Dermis blood vessel endothelial cell (primary cell): ENCODE measurements at places on chromosomes 6 and 20. TPM values are rescaled to one million over a fixed set of nuclear protein-coding genes. Genes with fewer than 3 reads are reported as not detected.

DNA sequence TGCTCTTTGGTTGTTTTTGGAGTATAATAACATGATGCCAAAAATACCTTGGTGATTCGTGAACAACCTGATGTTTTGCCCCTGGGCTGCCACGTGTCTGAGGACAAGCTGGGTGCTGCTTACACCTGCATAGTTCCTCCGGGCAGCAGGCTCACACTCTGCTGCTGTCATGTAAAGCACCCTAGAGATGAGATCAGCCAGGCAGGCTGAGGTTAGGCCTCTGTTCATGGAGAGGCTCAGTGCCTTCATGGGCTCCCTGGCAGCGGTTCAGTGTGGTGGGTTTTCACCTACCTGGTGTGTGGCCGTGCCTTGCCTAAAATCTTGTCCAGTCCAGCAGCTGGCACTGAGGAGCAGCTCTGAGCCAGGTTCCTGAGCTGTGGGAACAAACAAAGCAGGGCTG, 60.1 kb upstream of the TAGAP start:
- DNase-seq = no peak

The TXLNB gene
- 0.68 and 0.74 TPM in 2 replicates for total RNA-seq

GRCh38 chr6:25138233-25138933, 140.8 kb upstream of the CARMIL1 start:
- peak; percentile 82 for DNase-seq

The LY6G6F gene
- total RNA-seq = not detected in 2 replicates

DNA sequence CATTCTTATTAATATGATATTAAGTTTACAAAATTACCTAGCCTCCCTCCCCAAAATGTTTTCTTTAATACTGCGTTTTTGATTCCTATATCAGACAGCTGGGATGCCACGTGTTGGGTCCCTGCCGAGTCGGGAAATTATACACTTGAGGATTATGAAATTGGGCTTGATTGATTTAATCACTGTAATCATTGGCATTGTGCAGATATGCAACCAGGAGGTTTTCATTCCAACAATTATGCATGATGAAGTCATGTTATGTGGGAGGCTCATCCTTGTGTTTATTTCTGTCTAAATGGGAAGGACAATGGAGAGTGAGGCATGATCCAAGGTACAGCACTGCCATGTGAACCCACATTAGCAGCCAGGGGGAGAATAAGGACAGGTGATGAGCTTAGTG, 30.6 kb upstream of the RIPOR2 start:
- DNase-seq = no peak

DNA sequence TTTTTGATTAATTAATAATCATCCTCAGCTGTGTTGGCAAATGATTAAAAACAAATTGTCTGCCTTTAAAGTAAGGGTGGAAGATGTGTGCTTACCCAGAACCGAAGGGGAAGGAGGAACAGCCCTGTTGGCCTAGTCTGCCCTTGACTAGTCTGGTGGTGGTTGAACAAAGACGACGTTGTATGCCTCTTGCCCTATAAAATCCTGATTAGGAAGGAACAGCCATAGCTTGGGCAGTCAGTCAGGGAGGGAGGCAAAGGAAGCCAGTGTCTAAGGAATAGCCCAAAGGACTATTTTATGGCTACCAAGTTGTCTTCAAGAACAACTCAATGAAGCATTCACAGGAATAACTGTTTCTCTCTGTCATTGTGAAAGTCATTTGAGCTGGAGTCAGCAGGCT, 70.7 kb downstream of the PRDM1 start:
- DNase-seq = no peak

- DNase-seq = no peak
Observed at GRCh38 chr6:4587171-4587570, 189.0 kb upstream of the CDYL start.

- DNase-seq = no peak
Observed at GRCh38 chr6:167690931-167691330, 135.8 kb upstream of the AFDN start.

- no peak for DNase-seq
Observed at GRCh38 chr6:43724354-43724753, 36.8 kb upstream of the MRPS18A start.

DNA sequence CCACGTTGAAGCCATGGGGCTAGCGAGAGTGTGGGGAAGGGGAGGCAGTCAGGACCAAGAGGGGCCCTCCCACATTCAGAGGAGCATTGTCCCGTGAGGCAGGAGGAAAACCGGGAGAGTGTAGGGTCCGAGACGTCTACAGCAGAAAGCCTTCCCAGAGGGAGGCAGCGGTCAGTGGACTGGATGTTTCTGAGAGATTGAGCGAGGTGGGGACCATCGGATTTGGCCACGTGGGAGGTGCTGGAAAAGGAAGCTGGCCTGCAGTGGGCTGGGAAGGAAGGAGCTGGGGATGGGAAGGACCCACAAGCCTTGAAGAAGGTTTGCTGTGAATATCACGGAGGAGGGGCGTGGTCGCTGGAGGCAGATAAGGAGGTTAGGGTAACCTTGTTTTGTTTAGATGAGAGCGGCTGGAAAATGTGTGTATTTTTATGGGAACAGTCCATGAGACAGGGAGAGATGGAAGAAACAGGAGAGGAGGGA, 119.0 kb upstream of the RNF24 start:
- no peak for DNase-seq

DNA sequence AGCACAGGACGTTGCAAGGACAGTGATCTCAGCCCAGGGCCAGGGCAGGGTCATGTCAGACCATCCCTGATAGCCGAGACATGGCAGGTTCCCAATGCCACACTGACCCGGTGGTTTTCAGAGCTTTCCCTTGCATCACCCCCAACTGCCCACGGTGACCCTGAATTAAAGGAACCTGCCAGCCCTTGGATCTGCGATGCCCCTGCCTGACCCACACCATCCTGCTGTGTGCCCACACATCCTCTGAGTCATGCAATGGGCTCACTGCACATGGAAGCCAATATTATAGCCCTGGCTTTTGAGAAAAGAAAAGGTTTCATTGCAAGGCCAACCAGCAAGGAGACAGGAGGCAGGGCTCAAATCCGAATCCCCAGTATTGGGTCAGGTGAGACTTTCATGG, 132.6 kb upstream of the CST7 start:
- DNase-seq = no peak

GRCh38 chr20:64104667-64105451, 2.5 kb downstream of the NPBWR2 start:
- no peak for DNase-seq

The EFHC1 gene
- total RNA-seq = 9.9 and 11.3 TPM in 2 replicates

DNA sequence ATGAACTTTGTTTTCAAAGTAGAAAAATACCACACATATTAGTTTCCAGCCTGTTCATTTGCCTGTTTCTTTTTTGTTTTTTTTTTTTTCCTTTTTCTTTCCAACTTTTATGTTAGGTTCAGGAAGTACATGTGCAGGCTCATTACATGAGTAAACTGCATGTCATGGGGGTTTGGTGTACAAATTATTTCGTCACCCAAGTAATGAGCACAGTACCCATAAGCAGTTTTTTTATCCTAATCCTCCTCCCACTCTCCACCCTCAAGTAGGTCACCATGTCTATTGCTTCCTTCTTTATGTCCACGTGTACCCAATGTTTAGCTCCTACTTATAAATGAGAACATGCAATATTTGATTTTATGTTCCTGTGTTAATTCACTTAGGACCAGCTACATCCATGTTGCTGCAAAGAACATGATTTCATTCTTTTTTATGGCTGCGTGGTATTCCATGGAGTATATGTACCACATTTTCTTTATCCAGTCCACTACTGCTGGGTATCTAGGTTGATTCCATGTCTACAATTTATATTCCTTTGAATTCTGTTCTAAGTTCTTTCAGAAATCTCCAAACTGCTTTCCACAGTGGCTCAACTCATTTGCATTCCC, 31.8 kb downstream of the SNX14 start:
- no peak for DNase-seq

GRCh38 chr20:22801528-22801927, 217.2 kb upstream of the FOXA2 start:
- no peak for DNase-seq

DNA sequence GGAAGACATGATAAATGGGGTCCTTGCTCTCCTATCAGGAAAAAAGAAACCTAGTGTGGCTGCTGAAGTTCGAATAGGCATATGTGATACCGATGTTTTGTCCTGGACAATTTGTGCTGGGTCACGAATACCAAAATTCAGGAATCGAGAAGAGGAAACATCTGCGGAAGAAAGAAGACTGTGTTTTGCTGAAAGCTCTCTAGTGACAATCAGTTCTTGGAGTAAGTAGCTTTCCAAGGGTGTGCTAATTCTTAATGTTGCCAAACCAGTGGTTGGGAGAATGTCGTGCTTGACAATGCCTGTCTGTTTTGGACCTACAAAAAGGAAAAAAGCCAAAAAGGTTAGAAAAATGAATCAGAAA, 956.1 kb downstream of the PHF3 start:
- DNase-seq = no peak
